ENCODE measurements at places on chromosomes 2 and 18. TPM values are rescaled to one million over a fixed set of nuclear protein-coding genes. Genes with fewer than 3 reads are reported as not detected.

GRCh38 chr2:9778471-9779316 lies 64.6 kb upstream of the TAF1B start:
- no peak overlapping the region for H3K27ac ChIP-seq
- H3K27me3 ChIP-seq: no peaks in the 10 kb centered on the region
- no peak for DNase-seq
- H3K4me3 ChIP-seq: no peak overlapping the region
- H3K36me3 ChIP-seq: no peaks in the 10 kb centered on the region

AQP12A gene
- total RNA-seq: not detected

CKAP2L gene
- 50.8 TPM for total RNA-seq

DNA sequence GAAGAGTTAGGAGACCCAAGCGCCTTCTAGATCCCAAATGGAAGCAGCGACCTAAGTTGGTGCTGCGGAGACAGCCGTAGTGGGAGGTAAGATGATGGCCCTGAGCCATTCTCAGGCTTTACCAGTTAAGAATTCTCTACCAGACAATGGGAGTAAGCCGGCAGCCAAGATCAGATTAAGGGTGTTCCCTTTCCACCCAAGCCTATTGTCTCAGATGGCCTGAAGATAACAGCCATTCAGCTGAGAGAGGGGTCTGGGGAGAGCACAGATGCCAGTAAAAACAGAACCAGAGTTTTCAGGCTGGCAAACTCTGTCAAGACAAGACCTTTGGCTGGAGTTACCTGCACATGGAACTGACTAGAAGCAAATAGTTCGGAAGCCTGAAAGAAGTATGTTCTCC lies 191.7 kb upstream of the HAAO start:
- H3K36me3 ChIP-seq: no peaks in the 10 kb centered on the region
- no peak for DNase-seq
- no peak overlapping the region for H3K27ac ChIP-seq
- H3K27me3 ChIP-seq: no peaks in the 10 kb centered on the region

MOCOS gene
- total RNA-seq: not detected

DNA sequence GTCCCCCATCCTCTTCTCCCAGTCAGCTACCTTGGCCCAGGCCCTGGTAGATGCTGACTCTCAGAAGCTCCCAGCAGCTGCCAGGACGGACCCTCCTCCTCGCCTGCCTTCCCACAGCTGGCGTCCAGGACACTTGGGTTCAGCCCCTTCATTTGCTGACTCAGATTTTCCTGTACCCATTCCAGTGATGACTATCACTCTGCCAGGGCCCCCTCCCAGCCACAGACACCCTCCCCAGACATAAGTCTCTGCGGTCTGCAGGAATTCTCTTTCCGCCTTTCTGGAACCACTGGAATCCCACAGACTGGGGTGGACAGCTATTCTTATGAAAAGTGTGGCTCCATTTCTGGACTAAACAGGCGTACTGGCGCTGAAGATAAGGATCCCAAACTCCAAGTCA lies 260.3 kb upstream of the EPAS1 start:
- H3K4me1 ChIP-seq: peaks cover 10% of the 10 kb centered on the region
- H3K27me3 ChIP-seq: no peaks in the 10 kb centered on the region
- no peaks in the 10 kb centered on the region for H3K36me3 ChIP-seq
- H3K27ac ChIP-seq: no peak overlapping the region

DNA sequence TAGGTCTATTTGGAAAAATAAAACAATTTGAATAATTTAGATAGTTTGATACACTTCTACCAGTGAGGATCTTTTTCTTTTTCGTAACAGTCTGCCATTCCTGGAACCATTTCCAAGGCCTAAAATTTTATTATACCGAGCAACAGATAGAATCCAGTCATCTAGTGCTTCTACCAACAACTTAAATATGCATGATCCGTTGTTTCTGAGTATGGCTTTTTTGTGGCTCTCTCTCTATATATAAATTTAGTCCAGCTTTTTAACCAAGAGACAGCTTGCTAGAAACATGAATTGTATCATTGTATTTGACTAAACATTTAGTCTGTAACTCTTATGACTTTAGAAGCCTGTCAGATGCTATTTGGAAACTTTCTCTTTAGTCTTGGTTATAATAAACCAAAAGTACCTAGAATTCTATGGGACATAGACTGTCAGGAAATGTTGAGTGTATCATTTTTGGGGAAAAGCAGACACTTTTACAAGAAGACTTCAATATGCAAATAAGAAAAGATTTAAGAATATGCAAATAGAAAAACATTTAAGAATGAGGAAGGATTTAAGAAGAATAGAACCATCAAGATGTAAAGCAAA lies 161.4 kb downstream of the ZEB2 start:
- H3K27ac ChIP-seq: peak overlapping the region; percentile 7
- H3K27me3 ChIP-seq: no peaks in the 10 kb centered on the region
- H3K4me1 ChIP-seq: peaks cover 18% of the 10 kb centered on the region
- no peak for DNase-seq
- H3K36me3 ChIP-seq: no peaks in the 10 kb centered on the region

- peaks cover 20% of the 10 kb centered on the region for H3K4me1 ChIP-seq
- no peak for DNase-seq
- H3K4me3 ChIP-seq: no peak overlapping the region
- no peak overlapping the region for H3K27ac ChIP-seq
Measured at GRCh38 chr2:237629188-237629534, 1.8 kb downstream of the LRRFIP1 start.

DNA sequence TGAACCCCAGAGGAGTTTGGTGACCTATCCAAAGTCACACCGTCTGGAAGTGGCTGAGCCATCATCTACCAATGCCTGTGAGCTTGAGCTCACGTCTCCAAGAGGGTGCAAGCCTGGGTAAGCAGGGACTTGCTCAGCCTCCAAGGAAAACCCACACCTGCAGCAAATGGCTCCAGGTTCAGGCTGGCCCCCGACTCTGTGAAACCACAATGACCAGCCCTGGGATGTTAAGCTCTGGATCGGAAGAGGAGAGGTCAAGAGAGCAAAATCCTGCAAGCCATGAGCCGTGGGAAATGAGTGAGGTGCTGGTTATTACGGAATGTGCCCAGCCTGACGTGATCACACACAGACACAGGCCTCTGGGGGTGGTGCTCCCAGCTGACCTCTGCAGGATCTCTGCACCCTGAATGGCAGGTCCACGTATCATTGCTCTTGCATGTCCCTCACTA lies 94.1 kb upstream of the OTOS start:
- H3K4me3 ChIP-seq: no peak overlapping the region
- peaks cover 3% of the 10 kb centered on the region for H3K27me3 ChIP-seq
- peaks cover 2% of the 10 kb centered on the region for H3K4me1 ChIP-seq

- no peaks in the 10 kb centered on the region for H3K27me3 ChIP-seq
- no peak overlapping the region for H3K4me3 ChIP-seq
- no peak overlapping the region for H3K27ac ChIP-seq
- H3K4me1 ChIP-seq: no peaks in the 10 kb centered on the region
- no peaks in the 10 kb centered on the region for H3K36me3 ChIP-seq
Measured at GRCh38 chr18:46488471-46489213, 168.4 kb downstream of the LOXHD1 start.

DNA sequence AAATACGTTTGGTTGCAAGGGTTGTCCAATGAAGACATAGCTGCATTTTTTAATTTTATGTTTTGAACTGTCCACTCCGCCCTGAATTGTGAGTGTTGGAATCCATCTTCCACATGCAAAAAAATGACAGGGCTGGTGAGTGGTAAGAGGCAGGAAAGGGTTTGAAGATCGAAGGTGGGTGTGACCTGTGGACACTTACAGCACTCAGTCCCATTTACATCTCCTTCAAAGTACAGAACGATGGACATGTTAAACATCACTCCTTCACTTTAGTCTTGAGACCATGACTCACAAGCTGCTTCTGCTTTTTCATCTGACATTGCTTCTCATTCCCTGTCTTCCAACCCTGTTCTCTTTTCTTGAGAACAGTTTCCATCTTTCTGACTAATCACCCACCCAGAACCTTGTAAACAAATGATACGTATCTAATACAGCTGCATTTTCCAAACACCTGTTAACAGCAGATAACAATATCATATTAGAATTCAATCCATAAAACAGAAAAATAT lies 179.3 kb downstream of the ZNF516 start:
- H3K27me3 ChIP-seq: peaks cover 5% of the 10 kb centered on the region
- no peaks in the 10 kb centered on the region for H3K4me1 ChIP-seq

- DNase-seq: no peak
- H3K27ac ChIP-seq: no peak overlapping the region
- no peak overlapping the region for H3K4me3 ChIP-seq
- H3K4me1 ChIP-seq: peaks cover 21% of the 10 kb centered on the region
- no peaks in the 10 kb centered on the region for H3K27me3 ChIP-seq
- H3K36me3 ChIP-seq: peaks cover 6% of the 10 kb centered on the region
Measured at GRCh38 chr18:34909637-34910364, 131.4 kb upstream of the MAPRE2 start.

NAT8 gene
- not detected for total RNA-seq

- no peak for DNase-seq
- no peak overlapping the region for H3K27ac ChIP-seq
- H3K27me3 ChIP-seq: peaks cover 16% of the 10 kb centered on the region
- no peaks in the 10 kb centered on the region for H3K4me1 ChIP-seq
Measured at GRCh38 chr2:40457837-40458236, 5.9 kb upstream of the SLC8A1 start.

DNA sequence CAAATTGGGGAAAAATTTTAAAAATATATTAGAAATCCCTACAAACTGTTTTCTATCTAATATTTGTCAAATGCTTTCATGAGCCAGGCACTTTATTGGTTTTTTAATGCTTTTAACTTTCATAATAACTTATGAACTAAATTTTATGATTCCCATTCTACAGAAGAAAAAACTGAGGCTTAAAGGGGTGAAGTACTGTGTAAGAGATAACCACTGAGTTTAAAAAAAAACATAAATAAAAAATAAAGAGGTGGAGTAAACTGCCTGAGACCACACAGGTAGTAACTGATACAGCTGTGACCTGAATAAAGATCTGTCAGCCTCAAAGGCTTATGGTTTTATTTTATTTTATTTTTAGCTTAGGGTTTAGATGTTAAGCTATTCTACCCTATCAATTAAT lies 24.7 kb downstream of the PNPT1 start:
- H3K27me3 ChIP-seq: no peaks in the 10 kb centered on the region
- no peak overlapping the region for H3K27ac ChIP-seq
- no peak overlapping the region for H3K4me3 ChIP-seq
- no peak for DNase-seq
- no peaks in the 10 kb centered on the region for H3K4me1 ChIP-seq
- H3K36me3 ChIP-seq: peaks cover 33% of the 10 kb centered on the region

DNA sequence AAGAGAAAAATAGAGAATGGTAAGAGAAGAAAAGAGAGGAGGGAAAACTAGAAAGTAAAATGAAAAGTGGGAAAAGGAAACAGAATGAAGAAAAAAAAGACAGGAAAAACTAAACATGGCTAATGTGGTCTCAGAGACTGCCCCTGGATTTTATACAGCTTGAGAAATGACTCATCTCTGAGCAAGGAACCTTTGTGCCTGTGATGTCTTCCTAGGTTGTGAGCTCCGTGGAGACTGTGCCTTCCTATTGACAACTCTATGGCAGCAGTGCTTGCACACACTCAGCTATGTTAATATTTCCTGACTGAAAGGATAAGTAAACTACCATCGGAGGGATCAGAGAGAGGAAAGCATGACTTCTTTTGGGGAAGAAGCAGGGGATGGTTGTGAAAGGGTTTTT lies 203.8 kb downstream of the RDH14 start:
- no peak overlapping the region for H3K4me3 ChIP-seq
- H3K27me3 ChIP-seq: no peaks in the 10 kb centered on the region
- no peak for DNase-seq

GRCh38 chr2:96903318-96903717 lies 33.4 kb upstream of the SEMA4C start:
- no peaks in the 10 kb centered on the region for H3K27me3 ChIP-seq
- H3K27ac ChIP-seq: no peak overlapping the region
- H3K4me1 ChIP-seq: peaks cover 6% of the 10 kb centered on the region
- H3K36me3 ChIP-seq: no peaks in the 10 kb centered on the region
- no peak for DNase-seq

DNA sequence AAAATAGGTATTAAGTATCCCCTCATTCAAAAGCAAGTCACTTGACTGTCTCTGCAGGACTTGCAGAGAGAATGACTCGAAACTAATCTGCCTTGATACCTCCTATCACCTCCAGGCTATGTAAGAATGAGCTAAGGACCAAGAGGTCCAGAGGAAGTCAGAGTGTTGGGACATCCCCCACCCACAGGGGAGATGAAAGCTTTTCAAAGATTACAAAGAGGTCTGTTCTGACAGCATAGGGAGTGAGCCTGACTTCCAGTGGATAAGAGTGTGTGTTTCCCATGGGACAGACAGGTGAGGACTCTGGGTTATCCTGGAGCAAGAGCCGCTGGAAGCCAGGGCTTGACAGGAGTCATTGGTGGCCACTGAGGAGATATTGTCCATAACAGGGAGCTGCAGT lies 85.0 kb upstream of the TACR1 start:
- H3K4me3 ChIP-seq: no peak overlapping the region
- no peaks in the 10 kb centered on the region for H3K27me3 ChIP-seq
- H3K36me3 ChIP-seq: peaks cover 16% of the 10 kb centered on the region
- H3K4me1 ChIP-seq: no peaks in the 10 kb centered on the region

DNA sequence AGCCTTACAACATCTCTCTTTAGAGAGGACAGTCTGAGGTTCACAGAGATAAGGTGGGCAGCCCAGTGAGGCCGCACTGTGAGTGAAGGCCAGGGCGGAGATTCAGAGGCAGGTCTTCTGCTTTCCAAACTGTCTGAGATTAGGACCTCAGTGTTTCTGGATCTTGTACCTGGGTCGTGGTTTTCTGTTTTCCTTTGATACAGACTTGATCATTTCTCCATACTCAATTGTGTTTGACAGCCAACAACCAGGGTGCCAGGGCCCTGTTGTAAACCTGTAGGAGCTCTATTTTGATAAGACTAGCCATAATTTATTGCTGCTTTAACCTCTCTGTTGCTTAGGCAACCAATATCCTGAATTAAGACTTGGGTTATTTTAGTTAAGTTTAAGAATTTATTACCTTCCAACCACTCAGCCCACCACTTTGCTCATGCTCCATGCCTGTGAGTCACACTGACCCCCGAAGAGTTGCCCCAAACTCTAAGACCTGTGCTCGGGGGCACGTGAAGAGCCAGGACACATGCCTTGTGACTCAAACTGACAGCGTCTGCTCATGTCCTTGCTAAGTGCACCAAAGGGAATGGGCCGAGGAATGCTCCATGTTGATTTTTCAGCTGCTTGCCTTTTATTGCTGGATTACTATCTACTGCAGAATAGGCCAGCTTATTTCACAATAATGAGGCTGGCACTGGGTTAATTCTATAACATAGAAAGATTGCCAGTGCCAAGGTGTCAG lies 248.6 kb downstream of the BCL2 start:
- no peaks in the 10 kb centered on the region for H3K36me3 ChIP-seq
- no peak overlapping the region for H3K27ac ChIP-seq
- peaks cover 18% of the 10 kb centered on the region for H3K4me1 ChIP-seq
- DNase-seq: no peak

C1QL2 gene
- total RNA-seq: not detected

DNA sequence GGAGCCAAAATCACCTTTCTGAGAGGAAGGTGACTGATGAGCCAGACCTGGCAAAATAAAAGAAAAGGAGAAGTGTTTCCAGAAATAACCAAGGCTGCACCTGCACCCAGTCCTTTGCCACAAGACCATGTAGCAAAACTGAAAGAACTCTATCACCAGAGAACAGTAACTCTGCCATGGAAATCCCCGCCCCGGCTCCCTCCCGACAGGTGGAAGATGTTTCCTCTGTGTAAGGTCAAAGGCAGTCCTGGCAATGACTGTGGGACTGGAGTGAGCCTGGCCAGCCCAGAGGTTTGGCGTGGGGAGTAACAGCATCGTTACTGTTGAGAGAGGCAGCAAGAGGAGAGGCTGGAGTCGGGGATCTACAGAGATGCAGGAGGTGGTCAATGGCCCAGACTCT lies 42.3 kb downstream of the SPRED2 start:
- peaks cover 20% of the 10 kb centered on the region for H3K4me1 ChIP-seq
- H3K27ac ChIP-seq: peak overlapping the region; percentile 63
- H3K36me3 ChIP-seq: no peaks in the 10 kb centered on the region
- DNase-seq: peak; percentile 73

Measured in activated naive CD4-positive, alpha-beta T cell treated with anti-CD3 and anti-CD28 coated beads for 36 hours (primary cell).